Thyroid gland (tissue), 4 donors: ENCODE measurements at places on chromosomes 11 and 22. TPM values are rescaled to one million over a fixed set of nuclear protein-coding genes. Genes with fewer than 3 reads are reported as not detected.

The ADORA2A gene
- 2.6 TPM for total RNA-seq

The TTLL1 gene
- 11.4 TPM for total RNA-seq

The CTSW gene
- 2.5 TPM for total RNA-seq

- peak; percentile 55 for DNase-seq
Measured at GRCh38 chr11:73269459-73270015, 2.6 kb upstream of the P2RY6 start.

GRCh38 chr11:74278721-74279161 lies 32.7 kb downstream of the P4HA3 start:
- no peak for DNase-seq

DNA sequence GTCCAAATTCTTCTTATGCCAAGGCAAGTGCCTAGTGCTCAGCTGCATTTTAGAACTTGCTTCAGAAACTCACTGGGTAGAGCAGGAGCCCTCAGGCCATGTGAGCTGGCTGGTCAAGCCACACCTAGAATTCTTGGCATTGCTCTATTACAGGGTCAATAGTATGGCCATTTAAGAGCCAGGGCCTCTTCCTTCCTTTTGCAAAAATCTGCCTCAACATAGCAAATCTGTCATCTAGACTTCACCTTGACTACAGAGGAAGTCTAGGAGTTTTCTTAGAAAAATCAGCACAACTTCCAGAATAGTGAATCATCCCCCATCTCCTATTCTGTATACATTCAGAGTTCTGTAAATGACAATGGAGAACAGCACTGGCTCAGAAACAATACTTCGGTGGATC lies 112.0 kb upstream of the TTC12 start:
- no peak for DNase-seq

DNA sequence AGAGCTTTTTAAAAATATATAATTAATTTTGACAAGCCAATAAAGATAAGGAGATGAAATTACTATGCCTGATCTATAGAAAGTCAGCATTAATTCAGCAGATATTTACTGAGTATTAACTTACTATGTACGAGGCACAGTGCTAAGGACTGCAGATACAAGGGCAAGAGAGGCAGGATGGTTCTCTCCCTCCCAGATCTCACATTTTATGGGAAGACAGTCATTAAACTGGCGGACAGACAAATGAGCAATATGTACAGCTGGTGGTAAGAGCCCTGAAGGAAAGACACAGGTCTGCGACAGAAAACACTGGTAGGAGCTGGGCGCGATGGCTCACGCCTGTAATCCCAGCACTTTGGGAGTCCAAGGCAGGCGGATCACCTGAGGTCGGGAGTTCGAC lies 36.8 kb downstream of the MCHR1 start:
- no peak for DNase-seq

- DNase-seq: no peak
Measured at GRCh38 chr22:42277232-42277753, 6.8 kb upstream of the TCF20 start.

- DNase-seq: no peak
Measured at GRCh38 chr11:126880872-126881271, 119.7 kb downstream of the KIRREL3 start.

DNA sequence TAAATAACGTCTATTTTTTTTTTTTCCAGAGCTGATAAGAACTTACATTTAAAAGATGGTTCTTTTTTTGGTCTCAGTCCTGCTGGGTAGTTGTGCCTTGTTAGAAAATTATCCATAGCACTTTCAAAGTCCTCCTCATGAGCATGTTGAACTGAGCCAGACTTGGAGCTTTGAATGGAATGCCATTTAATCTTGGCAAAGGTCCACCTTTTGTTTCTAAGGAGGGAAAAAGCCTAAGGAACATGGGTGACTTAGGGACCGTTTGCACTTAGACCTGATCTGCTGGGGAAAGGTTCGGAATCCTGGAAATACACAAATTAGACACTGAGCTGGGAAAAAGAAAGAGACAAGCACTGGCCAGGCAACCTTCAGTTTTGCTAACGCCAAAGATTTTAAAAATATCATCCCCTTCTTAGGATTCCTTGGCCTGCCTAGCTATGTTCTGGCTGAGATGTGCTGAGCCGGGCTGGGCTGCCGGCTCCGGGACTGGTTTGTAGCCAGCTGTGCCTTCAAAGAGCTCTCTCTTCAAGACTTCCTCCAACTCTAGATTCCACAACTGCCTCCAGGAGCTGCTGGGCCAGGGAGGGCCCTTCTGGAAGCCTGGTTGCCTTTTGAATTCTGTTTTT lies 67.4 kb downstream of the ENDOD1 start:
- DNase-seq: peak; percentile 48

GRCh38 chr11:30499940-30500339 lies 86.2 kb downstream of the MPPED2 start:
- DNase-seq: no peak

DNA sequence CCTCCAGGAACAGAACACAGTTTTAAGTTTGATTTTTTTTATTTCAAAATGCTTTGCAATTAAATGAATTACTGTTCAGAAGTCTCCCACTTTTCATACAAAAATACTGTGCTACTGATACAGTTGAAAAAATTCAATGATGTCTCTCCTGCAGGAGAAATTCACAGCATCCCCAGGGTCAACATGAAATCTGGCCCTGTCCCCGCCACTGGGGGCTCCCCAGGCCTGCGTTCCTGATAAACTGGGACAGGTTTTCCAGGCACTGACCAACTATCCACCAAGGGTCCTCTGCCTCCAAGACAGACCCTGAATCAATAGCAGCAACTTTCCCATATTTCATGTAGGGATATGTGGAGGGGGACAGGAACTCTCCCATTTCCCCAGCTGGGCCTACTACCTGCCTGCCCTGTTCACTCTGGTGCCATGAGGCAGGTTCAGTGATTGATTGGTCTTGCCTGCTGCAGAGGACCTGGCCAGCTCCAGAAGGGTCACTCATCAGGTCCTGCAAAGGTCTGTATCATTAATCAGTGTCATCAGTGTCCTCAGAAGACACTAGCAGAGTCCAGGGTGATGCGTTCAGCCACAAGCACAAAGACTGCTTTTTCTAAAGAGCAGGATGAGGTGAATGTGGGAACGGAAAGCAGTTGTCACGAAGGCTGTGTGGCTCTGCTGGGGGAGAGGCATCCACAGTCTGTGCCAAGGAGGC lies 43.4 kb downstream of the PISD start:
- no peak for DNase-seq

DNA sequence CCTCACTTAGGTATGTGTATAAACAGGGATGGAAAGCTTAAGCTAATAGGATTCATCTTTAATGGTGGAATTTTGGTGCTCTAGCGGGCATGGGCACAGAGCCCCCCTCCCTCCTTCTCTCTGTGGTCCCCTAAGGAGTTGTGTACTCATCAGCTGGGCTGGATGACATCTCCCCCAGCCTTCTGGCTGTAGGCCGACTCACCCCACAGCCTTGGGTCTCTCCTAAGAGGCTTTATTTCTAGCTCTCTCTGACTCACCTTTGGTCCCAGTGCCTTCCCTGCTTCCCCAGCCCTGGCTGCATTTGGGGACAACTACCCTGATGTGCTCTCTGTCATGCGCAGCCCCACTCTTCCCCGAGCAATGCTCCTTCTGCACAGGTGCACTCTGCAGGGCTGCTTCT lies 26.9 kb downstream of the SLC6A5 start:
- DNase-seq: no peak

GRCh38 chr22:24807284-24807950 lies 1.4 kb downstream of the SGSM1 start:
- peak; percentile 74 for DNase-seq

DNA sequence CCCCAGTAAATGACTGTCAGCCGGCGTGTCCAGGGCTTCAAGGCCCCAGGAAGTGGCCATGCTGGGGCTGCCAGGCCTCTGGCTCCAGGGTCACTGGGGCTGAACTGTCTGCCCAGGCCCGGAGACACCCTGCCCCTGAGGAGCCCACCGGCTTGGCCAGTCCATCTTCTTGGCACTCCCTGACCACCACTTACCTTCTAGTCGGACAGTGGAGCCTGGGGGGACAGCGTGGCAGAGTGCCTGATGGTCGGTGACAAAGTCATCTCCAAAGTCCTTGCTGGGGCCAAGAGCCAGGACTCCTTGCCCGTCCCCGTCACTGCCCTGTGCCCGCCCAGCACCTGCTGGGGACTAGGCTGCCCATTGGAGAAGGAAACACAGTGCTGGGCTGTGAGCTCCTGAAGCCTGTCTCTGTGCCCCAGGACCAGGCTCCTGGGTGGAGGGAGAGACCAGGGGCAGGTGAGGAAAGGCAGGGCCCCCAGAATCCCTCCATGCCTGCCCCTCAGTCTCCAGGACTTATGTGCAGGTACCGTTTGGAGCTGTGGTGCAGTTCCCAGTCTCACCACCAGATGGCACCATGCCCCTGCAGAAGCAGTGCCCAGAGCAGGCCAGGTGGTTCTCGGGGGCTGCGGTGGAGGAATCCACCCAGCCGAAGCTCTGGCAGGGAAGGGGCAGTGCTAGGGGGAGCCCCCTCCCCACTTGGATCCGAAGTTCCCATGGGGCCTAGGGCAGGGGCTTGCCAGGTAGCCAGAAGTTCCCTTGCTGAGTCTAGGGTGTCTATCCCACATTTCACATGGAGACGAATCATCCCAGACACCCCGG lies 6.0 kb upstream of the CCDC188 start:
- DNase-seq: peak; percentile 85

DNA sequence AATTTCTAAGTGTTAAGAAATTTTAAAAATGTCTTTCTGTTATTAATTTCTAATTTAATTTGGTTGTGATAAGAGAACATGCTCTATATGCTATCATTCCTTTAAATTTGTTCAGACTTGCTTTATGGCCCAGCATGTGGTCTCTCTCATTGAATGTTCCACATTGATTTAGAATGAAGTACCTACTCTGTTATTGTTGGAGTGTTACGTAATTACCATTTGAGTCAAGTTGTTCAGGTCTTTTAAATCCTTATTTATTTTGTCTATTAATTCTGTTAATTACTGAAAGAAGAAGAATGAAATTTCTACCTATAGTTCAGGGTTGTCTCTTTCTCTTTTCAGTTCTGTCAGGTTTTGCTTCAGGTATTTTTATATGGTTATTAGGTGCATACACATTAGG lies 57.0 kb downstream of the PRMT3 start:
- DNase-seq: no peak

- no peak for DNase-seq
Measured at GRCh38 chr11:132895340-132895739, 637.0 kb downstream of the OPCML start.

GRCh38 chr11:13065200-13065787 lies 56.2 kb downstream of the RASSF10 start:
- no peak for DNase-seq

DNA sequence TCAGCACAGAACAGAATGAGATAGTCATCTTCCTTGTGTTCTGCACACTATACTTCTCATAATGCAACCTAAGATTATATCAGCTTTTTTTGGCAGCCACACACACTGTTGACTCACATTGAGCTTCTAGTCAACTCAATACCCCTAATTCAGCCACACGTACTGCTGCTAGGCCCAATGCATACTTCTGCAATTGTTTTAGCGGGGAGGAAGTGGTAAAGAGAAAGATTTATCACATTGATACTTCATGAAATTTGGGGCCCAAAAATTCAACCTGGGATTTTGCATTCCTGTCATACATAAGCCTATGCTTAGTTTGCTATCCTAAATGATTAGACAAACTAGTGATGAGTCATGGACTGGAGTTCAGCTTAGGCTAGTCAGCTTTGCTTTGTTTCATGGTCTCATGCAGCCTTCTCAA lies 8.6 kb upstream of the UPB1 start:
- DNase-seq: no peak

DNA sequence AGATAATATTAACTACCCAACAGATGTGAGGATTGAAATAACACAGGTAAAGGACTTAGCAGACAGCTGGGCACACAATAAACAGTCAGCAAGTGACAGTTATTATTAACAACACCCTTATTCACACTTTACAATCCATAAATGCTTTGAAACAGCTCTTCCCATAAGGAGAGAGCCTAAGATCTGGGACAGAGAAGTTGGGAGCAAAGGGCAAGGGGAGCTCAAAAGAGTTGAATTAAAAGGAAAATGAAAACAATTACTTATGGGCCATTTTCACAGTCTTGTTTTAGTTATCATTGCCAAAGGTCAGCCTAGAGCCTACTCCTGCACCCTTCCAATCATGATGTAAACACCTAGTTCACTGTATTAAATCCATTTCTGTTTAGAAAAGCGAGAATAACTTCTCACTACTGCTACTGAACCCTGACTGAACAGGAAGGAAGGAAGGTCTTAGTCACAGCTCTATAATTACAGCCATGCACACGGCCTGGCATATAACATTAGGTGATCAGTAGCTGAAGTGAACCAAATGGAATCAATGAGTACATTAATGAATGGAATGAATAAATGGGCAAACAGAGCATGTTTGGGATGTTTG lies 111.3 kb downstream of the PLEKHA7 start:
- DNase-seq: no peak

DNA sequence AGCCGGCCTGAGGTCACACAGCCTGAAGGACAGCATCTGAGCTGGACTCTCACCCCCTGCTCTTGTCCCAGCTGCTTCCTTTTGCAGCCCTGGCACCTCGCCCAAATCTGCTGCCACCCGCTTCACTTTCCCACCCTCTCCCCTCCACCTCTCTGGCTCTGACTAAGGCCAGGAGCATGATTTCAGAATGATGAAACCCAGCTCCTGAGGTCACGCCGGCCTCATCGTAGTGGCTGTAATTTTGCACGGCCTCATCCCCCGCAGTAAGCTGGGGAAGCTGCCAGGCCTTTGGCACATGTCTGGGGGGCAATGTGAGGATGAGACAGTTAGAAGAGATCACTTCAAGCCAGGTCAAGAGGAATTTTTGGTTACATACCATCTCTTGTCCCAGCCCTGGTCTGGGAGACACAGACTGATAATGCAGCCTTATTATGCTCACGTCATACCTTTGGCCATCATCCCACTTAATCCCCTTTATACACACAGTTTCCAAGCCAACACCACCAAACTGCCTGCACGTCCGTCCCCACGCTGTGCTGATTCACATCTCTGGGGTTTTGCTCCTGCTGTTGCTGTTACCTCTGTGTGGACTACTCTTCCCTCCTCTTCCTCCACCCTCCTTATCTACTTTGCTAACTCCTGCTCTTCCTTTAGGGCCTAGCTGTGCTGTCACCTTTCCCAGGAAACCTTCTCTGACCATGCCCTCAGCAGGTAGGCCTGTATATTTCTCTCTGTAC lies 58.1 kb downstream of the CHRDL2 start:
- no peak for DNase-seq
